Cerebellum (tissue), 4 donors: ENCODE measurements at places on chromosomes 2 and 18.

DNA sequence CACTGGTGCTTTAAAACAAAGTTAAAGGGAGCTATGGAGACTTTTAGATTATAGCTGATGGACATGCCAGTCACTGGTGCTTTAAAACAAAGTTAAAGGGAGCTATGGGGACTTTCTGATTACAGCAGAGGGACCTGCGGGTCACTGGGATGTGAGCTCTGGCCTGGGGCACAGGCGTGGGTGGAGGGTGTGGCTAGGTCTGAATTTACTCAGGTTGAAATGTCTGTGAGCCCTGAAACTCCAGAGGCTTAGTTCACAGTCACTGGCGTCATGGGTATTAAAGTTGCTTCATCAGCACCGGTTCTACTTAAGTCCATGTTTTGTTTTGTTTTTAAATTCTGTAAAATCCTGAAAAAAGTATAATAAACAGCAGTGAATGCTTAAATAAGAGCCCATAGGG is 49.0 kb upstream of the TMEM18 start:
- no peak for DNase-seq

GRCh38 chr2:120501591-120501990 is 155.7 kb downstream of the INHBB start:
- no peak for DNase-seq

DNA sequence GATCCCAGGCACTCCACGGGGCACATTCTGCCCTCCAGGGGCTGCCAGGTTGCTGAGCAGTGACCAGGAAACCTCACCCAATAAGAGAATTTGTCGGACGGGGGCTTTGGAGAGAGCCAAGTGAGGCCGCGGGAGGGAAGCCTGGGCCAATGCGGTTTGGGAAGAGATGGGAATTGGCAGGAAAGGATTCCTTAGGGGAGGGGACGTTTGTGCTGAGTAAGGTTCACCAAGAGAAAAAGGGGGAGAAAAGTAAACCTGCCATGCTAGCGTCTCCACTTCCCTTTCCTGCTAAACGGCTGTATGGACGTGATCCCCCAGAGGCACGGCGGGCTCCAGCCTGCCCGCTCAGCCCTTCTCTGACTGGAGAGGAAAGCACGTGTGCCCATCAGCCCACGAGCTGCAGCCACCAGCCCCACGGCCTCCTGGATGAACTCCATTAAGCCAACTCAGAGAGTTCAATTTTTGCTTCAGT is 194.4 kb upstream of the ID2 start:
- no peak for DNase-seq

DNA sequence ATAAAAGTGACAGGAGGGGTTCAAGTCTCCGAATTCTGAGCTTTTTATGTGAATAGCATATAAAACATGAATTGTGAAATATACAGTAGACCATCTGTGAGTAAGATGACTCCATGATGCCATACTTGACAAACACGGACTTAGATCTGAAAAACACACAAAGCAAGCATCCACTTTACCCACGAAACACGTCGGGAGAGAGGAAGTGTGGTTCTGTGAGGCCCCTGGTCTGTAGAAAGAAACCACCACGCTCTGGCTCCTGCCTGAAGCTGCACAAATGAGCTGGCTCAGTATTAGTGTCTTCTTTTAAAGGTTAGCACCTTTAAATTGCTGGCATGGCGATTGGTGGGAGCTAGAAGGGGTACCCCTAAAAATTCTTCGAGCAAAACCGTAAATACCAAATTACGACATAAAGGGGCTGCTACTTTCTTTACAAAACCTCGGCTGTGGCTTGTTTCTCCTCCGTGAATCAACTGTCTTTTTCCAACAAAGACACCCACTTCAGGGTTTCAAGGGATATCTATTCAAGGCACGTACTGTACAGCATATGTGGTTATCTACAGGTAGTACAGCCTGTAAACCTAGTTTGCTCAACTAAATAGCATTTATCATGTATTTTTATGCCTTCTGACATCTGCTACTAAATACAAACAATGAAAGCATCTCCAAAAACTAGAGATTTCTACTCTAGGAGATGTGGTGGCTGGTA is 70.9 kb downstream of the AFF3 start:
- no peak for DNase-seq

DNA sequence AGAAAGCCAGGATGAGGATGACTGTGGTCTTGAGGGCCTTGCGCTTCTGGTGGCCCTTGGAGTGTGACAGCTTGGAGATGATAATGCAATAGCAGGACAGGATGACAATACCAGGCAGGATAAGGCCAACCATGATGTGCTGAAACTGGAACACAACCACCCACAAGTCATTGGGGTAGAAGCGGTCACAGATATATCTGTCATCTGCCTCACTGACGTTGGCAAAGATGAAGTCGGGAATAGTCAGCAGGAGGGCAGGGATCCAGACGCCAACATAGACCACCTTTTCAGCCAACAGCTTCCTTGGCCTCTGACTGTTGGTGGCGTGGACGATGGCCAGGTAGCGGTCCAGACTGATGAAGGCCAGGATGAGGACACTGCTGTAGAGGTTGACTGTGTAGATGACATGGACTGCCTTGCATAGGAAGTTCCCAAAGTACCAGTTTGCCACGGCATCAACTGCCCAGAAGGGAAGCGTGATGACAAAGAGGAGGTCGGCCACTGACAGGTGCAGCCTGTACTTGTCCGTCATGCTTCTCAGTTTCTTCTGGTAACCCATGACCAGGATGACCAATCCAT is 2.7 kb downstream of the CXCR4 start:
- no peak for DNase-seq

GRCh38 chr2:191693778-191694177 is 15.8 kb downstream of the NABP1 start:
- DNase-seq, result no peak

GRCh38 chr18:37527395-37527794 is 38.2 kb downstream of the CELF4 start:
- DNase-seq, result no peak
